ENCODE measurements at places on chromosomes 3 and 15.
A peak's percentile ranks its signal among the peaks of the same experiment; 100 is the strongest.

GRCh38 chr3:100075851-100076730 is 38.2 kb downstream of the FILIP1L start:
- DNase-seq: no peak

- no peak for DNase-seq
These were observed 15.3 kb downstream of the TNK2 start for GRCh38 chr3:195893044-195893395.

GRCh38 chr3:127844326-127844942 is 22.1 kb upstream of the MGLL start:
- no peak for DNase-seq

DNA sequence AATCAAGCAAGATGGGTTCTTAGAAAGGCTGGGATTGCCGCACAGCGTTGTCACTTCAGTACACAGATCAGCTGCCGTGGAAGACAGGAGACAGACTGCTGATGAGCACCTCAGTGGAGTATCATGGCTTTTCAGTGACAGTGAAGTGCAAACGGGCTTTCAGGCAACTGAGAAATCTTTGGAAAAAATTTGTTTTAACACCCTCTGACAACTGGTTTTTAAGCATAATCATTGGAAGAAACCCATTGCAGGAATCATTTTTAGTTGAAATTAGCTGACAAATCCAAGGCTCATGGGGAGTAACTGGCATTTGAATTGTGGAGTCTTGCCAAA is 418.8 kb downstream of the OTOL1 start:
- peak; percentile 19 for DNase-seq

DNA sequence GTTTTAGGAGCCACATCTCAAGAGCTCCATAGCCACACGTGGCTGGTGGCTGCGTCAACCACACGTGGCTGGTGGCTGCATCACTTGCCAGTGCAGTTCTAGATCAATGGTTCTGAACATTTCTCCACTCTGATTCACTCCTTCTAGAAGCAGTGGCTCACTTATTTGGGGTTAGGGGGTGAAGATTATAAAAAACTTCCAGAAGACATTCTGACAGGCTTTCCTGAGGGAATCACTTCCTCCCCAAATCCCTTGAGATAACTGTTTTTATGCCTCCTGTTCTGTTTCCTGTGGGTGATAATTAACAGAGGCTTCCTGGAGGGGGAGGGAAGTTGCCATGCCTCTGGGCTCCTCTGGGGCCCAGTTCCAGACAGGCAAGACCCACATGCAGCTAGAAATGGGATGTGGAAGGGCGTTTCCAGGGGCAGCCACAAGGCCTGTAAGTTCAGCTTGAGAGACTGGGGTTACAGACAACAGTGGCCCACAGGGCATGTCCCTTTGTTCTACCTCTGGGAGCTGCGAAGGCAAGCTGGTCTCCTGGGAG is 23.6 kb downstream of the HEG1 start:
- no peak for DNase-seq

DNA sequence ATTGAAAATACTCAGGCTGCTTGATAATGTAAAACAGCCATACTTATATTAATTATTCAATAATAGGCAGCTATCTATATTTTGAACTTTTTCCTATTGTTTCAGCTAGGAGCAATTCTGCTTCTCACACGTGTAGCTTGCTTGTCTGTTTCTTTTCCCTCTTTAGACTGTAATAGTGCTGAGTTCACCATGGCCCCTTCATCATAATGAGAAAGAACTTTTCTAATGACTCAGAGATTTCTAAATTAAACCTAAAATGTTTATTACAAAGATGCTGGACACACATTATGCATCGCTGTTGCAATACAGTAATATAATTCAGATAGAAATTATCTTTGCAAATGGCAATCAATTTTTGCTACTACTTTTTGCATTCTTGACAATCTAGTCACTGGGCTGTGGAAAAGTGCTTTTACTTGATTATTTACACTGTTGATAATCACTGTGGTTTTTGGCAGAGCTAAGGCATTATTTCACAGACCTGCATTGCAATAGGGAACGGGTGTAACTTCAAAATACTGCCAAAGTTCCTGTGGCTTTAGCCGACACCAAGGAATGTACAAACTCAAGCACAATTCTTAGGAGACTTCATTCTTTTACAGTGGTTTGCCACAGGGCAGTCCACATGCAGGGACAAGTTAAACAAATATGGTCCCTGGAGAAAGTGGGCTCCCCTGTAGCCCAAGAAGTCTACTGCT is 281.0 kb upstream of the TBL1XR1 start:
- DNase-seq: peak; percentile 70

DNA sequence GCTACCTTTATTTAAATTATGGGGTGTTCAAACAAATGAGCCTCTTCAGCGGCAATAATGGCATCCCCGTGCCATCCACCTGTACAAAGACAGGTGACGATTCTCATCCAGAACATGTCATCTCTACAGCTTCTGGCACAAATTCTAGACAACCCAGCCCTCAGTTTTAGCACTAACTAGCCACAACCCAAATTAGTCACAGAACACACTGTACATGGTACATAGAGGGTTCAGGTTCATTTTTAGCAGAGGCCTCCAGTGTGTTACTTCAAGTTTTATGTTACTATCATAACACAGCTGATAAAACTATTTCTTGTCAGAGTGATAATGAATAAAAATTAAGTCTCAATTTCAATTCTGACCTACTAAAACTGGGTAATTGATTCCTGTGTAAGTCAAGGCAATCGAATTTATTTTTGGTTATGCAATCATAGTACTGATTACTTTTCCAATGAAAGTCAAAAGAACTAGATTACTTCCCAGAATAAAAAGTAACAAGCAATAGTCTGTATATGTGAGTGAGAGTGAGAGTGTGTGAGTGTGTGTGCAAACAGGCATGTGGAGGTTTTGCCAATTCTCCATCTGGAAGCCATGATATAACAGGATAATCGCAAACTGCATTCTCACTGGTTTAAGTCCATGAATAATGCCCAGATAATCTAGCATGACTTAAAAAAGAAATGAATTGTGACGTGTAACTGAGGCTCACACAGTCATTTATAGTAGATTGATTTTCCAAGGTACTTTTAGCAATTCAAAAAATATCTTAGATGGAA is 37.4 kb downstream of the SHQ1 start:
- no peak for DNase-seq

DNA sequence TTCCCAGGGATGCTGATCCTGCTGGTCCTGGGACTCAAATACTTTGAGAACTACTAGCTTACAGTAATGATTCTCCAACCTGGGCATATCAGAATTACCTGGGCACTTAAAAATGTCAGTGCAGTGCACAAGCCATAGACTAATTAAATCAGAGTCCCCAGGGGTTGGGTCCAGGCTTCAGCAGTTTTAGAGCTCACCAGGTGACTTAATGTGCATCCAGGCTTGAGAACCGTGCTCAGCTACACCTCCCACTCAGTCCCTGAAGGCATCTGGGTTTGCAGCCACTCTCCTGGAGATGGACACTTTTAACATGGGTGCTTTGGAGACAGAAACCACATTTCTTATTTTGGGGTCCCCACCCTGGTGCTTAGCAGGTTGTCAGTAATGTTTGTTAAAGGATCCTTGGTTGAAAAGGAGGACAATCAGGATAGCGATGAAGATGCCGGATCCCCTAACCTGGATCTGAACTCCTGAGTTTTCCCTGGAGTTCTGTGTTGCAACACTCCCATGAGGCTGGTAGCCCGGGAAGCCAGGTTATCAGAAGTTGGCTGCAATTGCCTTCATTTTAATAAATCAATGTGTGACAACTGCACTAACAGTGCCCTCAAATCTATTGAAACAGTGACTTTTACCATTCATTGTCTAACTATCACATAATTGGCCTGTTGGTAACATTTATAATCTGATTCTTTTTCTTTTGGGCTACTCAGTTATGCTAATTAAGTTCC is 48.1 kb downstream of the BFSP2 start:
- no peak for DNase-seq

GRCh38 chr3:36776436-36776835 is 12.1 kb upstream of the DCLK3 start:
- DNase-seq: no peak

GRCh38 chr3:32237670-32238452 is 619 bp upstream of the CMTM8 start:
- DNase-seq: peak; percentile 39

DNA sequence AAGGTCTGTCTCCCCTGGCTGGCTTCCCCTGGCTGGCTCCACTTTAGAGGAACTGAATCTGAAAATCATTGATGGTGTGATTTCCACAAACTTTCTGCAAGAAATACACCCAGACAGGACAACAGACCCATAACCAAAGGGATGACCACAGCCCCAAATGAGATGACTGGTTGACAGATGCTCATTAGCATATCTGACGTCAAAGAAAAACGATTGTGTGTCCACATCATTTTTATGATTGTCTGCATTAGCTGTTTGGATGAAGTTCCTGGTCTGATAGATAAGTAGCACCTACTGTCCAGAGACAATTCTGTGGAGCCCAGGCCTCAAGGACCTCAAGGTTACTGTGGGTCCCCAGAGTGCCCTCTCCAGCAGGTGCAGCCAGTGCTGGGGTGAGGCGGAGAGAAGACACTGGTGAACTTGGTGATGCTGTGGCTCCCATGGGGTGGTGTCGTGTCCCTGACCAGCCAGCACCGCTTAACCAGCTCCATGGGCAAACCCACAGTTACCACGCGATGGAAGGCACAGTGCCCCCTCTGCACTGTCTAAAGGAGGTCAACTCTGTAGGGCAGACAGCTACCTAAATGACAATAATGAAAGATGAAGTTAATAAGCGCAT is 127.4 kb downstream of the NSMCE3 start:
- no peak for DNase-seq

DNA sequence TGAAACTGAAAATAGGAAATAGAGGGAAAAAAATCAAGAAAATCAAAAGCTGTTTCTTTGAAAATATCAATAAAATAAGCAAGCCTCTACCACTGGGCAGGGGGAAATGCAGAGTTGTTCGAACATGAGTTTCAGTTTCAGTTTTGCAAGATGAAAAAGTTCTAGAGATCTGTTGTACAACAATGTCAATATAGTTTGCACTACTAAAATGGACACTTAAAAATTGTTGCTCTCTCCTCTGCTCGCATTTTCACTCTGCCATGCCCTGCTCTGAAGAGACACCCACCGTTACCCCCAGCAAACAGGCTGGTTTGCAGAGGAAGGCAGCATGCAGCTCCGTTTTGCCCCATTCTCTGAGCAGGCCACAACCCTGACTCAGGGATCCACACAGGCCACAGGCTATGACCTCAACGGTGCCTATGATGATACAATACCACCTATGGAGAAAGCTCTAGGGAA is 64.5 kb downstream of the ZNF148 start:
- no peak for DNase-seq

DNA sequence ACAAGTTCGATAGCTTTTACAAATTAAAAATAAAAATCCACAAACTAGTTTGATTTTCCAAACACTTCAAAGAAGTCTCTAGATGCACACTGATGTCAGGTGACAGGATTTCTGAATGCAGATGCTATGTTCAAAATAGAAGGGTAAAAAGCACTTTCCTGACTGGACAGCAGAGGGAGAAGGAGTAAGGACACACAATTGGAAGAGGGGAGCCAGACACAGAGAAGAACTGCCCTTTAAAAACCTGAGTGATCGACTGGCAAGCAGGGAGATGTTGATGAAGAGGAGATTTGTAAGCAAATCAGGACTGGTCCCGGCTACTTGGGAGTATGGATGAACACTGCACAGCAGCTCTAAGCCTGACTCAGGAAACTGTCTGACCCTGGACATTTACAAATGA is 612.8 kb downstream of the MAGI1 start:
- no peak for DNase-seq

GRCh38 chr3:97636465-97636864 is 128.1 kb upstream of the ARL6 start:
- DNase-seq: no peak

DNA sequence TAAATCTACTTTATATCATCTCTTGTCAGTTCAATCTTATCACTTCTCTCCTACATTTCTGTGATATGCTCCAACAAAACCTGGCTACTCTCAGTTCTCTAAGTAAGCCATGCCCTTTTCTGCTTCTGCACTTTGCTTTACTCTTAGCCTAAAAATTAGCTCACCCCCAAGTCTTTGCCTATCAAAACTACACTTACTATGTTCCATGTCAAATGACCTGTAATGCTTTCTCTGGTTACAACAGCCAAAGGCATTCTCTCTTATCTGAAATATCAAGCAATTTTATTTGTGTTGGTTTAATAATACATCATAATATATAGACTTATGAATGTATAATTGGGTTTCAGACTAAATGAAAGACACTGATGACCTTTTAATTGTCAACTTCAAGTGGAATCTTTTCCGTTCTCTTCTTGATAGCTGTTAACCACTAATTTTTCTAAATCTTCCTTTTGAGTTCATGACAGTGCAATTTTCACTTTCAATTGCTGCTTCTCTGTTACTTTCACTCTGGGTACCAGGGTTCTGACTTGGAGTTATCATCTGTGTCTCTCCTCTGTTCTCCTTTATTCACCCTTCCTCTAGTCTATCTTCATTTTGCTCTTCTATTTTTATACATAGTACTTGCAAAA is 619.0 kb upstream of the GOLIM4 start:
- no peak for DNase-seq

- no peak for DNase-seq
These were observed 50.5 kb downstream of the GRIP2 start for GRCh38 chr3:14489641-14490040.

GRCh38 chr3:150757364-150757763 is 5.6 kb downstream of the SIAH2 start:
- DNase-seq: no peak

DNA sequence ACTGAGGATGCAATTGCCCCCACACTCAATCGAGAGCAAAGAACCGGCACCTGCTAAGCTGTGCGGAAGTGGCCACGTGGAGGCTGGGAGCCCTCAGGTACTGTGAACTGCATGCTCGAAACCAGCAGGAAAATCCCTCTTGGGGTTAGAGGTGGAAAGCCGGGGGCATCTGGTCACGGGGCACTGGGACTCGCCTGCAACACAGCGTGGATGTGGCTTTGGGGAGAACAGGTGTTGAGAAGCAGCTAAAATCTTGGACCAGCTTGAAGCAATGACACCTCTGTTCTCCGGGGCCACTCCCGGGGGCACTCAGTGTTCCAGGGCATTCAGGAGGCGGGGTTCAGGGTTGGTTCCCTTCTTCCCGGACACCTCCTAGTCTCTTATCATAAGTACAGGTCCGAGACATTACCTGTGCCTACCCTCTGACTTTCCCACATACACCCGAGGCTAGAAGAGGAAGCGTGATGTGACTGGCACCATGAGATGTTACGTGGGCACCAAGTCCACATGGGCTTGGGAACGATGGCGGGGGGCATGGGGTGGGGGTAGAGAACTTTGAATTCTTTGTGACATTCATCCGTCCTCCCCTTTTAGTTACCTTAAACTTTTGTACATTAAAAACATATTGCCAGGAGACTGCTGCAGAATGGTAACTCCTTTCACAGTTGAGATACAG is 172.0 kb downstream of the ADAMTS17 start:
- DNase-seq: no peak

DNA sequence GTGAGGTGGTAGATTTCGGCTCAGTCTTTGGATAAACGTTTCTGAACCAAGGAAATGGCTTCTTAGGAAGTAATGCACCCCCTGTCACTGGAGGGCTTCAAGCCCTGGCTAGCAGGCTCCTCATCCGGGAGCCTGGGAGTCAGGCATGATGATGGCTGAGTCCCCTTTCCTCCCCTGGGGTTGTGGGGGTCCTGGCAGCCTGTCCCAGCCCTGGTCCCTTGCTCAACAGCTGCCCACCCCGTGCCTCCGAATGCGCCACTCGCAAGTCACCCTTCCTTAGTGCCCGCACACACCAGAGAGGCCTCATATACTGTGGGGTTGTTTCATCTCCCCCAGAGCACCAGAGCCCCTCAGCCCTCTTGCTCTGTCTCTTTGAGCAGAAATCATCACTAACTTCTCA is 48.2 kb downstream of the BDH1 start:
- no peak for DNase-seq

- no peak for DNase-seq
These were observed 31.2 kb downstream of the RFTN1 start for GRCh38 chr3:16482194-16482769.

GRCh38 chr3:87298111-87298718 is 21.8 kb upstream of the POU1F1 start:
- no peak for DNase-seq

Data from right hindlimb (tissue), 1 donor.